CD8-positive, alpha-beta memory T cell (primary cell): ENCODE measurements at places on chromosomes 5 and 9. TPM values are rescaled to one million over a fixed set of nuclear protein-coding genes. Genes with fewer than 3 reads are reported as not detected.

Gene TIMD4
- 3.3 TPM for polyA plus RNA-seq

Gene NTNG2
- polyA plus RNA-seq = 3.6 TPM

Gene FUBP3
- polyA plus RNA-seq = 35.0 TPM

DNA sequence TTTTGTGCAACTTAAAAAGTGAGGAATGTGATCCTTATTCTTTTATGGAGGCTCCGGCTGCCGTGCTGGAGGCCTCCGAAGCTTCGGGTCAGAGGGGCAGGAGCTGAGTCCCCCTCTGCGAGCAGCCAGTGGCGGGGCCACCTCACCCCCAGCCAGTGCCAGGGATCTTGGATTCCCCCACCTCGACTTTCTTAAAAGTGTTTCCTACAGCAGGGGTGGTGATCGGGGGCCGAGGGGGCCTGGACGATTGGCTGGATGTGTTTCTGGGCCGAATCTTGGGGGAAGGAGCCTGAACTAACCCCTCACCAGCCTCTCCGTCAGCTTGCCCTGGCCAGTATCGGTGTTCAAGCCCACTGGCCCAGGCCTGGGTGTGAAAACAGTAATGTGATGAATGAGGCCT is 92.2 kb upstream of the LMX1B start:
- no peak for DNase-seq

GRCh38 chr5:163190283-163190682 is 247.1 kb upstream of the CCNG1 start:
- DNase-seq = no peak

DNA sequence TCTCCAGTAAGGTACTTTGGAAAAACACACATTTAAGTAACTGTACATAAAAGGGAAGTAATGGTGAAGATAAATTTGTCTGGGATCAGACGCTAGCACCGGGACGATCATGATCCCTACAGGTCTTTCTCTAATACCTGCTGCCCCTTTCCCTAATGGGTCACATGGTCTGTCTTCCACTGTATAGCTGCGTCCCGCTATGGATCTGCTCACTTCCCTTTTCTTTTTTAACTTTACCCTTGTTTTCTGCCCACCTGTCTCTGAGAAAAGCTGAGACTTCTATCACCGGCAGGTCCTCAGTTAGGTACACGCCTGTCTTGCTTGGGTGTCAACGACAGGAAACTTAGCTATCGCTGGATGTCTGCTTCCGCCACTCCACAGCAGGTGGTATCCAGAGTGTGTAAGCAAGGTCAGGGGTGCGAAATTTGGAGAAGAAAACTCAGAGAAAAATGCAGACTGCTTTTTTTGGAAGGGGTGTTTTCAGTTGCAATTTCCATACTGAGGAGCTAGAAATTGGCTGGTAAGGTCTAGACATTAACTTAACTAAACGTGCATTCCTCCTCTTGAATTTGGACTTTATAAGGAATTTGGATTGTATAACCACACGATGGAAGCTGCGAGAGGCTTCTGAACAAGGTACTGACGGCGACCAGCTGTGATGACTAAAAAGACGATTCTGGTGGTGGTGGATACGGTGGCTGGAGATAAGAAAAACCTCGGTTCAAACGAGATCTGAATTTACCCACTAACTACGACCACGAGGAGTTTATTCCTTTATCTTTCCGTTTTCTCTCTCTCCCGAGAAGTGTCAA is 1.1 kb upstream of the ICE1 start:
- peak; percentile 37 for DNase-seq

DNA sequence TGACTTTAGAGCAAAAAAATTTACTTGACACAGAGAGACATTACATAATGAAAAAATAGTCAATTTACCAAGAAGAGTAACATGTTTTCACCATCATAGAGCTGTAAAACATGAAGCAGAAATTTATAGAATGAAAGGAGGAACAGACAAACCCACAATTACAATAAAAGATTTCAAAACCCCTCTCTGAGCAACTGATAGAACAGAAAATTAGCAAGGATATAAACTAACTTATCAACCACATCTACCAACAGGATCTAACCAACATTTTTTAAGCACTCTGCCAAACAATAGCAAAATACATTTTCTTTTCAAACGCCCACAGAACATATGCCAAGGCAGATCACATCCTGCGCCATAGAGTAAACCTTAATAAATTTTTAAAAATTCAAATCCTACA is 17.9 kb downstream of the SLCO4C1 start:
- no peak for DNase-seq

Gene SELENOP
- polyA plus RNA-seq = not detected

DNA sequence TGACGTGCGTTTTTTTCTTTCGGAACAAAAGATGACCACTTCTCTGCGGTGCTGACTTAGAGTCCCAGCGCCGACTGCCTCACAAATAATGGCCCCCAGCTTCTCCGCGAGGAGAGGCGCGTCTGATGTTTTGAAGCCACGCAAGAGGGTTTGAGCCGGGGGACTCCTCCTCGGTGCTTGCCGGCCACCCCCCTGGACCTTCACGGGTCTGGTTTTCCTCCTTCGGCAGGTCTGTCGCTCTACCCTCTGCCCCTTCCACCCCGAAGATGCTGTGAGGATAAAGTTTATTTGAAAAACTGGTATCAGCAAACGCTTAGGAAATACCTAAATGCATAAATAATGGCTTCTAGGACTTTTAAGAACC is 584 bp downstream of the USP20 start:
- DNase-seq = no peak
